ENCODE measurements at places on chromosomes 5 and 9. TPM values are rescaled to one million over a fixed set of nuclear protein-coding genes. Genes with fewer than 3 reads are reported as not detected.

The IL33 gene
- polyA plus RNA-seq = 26.2 TPM

GRCh38 chr9:134066526-134066912 lies 1.3 kb downstream of the BRD3 start:
- DNase-seq = no peak

DNA sequence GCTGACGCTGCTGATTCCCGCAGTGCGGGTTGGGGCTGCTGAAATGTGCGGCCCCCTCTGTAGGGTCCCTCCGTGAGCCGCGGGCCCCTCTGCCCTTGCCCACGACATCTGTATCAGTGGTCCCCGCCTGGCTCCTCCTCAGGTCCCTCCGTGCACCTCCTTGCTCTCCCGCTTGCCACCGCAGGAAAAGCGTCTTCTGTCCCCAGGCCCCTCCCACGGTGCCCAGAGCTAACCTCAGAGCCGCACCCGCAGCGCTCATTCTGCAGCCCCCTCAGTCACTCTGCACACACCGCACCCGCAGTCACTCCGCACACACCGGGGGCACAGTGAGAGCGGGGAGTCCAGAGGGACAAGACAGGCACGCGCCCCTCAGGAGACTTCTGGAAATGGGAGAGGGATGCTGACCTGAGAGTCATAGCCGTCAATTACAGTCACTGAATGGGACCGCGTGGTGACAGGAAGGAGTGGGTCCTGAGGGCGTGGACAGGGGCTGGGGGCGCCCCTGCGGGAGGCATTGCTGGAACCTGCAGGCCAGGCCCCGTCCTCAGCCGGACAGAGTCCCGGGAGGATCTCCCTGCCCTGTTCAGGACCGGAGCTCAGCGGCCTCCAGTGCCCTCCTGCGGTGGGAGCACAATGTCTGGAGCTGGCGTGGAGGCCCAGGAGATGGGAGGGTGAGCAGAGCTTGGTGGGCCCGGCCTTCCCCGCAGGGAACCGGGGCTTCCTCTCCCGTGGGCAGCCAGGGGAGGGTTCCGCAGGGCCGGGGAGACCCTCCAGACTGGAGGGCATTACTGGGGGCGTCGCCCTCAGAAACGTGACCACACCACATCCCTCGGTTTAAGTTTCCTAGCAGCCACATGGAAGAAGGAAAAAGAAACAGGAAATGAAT lies 66.1 kb upstream of the CTSL start:
- DNase-seq = no peak

DNA sequence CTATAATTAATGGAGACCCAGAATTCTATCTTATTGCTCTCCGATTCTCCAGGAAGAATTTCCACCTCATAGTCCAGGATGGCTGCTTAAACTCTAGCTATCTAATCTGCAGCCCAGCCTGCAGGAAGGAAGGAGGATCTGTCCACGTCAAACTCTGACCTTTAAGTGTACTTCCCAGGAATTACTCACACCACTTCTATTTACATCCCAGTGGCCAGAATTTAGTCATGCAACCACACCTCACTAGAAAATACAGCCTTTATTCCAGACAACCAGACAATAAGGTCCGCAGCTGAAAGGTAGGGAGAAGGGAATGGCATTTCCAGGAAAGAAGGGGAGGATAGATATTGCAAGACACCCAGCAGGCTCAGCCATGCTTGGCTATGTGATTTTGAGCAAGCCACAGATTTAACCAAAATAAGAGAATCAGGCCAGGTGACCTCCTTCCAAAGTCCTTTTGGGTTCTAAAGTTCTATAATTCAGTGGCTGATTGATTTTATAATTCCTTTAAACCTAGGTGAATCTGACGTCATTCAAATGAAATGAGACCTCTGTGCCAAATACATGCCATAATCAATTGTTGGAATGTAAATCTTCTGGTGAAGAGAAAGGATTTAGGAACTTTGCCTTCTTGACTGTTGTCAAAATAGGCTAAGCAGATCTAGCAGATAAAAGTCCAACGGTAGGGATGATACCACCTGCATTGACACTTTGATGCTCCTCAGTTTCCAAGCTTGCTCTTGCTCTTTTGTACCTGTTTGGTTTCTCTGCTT lies 3.7 kb upstream of the DENND1A start:
- no peak for DNase-seq

The ADGRD2 gene
- 0.08 TPM for polyA plus RNA-seq

- no peak for DNase-seq
These were observed 663.7 kb upstream of the MEF2C start for GRCh38 chr5:89546657-89547056.
